Hematopoietic multipotent progenitor cell treated with erythropoietin and hydrocortisone succinate and interleukin-3 and kit ligand, for 4 days (in vitro differentiated cells): ENCODE measurements at places on chromosomes 7 and 10.
A peak's percentile ranks its signal among the peaks of the same experiment; 100 is the strongest.

DNA sequence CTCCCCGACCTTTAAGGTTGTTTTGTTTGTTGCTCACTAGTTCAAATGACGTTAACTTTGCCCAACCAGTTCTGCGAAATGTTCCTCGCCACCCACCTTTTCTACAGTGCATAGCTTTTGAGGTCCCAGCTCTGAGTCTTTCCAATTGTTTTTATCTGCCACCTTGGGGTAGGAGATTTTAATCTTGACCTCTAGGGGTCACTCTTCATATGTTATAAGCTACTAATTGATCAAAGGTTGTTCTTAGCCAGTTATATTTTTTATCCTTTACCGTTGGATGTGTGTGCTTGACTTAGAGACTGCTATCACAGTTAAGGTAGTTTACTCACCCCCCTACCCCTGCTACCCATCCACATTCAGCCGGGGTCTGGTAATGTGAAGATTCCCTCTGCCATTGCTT is 372.4 kb downstream of the SUGCT start:
- DNase-seq: peak; percentile 46

DNA sequence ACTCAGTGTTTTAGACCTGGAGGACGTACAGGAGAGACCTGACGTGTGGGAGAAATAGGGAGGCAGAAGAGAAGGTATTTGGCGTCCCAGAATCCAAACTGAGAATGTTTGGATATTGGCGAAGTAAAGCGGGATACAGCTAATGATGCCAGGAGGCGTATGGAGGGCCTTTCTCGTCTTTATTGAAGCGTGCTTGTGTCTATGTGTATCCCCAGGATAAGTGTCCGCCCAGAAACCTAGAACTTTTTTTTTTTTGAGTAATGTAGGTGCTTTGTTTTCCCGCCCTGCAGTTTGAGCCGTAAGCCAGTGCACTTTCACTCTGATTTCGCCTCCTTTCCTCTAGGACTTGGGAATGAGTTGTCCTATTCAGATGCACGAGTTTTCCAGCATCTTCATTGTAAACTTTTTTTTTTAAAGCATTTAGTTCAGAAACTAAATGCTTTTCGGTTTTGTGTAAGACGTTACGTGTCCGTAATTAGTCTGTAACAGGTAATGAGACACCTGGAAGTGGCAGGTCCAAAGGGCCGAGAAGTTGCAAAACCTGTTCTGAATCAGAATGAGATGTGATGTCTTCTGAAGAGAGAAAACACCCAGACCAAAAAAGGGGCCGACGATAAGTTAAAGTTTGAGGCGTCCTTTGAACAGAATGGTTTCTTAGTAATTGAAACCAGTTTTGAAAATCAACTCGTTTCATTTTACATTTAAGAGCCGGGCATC is 746 bp downstream of the ARL5B start:
- DNase-seq: peak; percentile 61

GRCh38 chr10:133159950-133160825 is at the start of gene KNDC1:
KNDC1 (plus strand) TSS chr10:133160219; CDS start chr10:133160468, 249 bp downstream.
- DNase-seq: peak; percentile 37

DNA sequence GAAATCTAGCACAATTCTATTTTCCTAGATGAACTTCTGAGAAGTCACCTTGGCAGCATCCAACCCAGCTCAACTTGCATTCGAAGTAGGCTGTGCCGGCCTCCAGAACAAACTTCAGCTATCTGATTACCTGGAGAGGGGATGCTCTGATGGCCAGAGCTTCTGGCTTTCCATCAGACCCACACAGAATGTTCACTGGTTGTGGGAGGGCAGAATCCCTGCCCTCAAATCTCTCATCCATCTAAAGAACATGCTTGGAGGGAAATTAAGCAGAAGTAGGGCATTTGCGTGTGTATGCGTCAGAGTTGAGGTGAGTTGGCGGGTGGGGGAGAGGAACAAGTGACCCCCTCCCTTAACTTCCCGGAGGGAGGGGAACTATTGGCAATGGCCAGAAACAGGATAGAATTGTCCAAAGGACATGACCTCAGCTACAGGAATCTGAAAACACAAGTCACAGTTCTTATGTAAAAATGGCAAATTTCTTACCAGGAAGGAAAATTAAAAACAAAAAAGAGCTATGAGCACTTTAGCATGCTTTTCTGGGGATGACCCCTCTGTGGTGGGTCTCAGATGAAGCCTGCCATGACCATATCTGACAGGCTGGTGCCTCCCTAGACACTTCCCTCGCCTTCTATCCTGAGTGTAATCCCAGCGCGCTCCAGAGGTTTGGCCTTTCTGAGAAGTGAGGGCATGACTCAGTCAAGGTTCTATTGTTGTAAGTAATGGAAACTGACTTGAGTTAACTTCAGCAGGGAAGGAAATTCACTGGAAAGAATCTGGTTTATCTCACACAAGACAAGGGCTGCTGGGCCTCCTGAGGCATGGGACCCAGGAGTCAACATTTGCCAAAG is 278.8 kb downstream of the RPS24 start:
- DNase-seq: no peak

GRCh38 chr7:134941185-134941900 is 45.0 kb upstream of the AGBL3 start:
- no peak for DNase-seq

DNA sequence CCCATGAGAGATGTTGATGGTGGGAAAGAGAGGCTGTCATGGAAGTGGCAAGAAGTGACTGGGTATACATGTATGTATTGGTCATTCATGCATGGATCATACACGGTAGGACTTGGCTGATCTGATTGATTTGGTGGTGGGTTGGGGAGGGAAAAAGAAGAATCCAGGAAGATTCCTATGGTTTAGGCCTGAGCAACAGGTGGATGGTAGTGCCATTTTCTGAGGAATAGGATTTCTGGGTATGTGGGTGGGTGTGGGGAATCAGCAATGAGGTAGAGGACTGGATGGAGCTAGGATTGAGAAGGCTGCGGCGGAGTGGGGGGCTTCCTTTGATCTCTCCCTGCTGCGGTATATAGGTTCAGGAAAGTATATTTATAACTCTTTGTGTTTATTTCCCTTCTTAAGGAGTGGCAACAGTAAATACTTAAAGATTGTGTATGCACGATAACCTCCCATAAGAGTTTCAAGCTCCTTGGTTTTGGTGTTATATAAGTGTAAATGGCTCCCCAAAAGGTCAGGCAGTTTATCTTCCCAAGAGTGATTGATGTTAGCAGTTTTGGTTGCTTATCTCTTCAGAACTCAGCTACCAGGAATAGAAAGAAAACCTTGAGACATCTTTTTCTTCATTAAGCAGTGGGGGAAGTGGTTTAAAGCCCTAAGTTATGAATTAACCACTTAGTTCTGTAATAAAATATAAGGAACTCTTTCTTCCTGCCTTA is 100.1 kb downstream of the LSMEM1 start:
- DNase-seq: no peak

DNA sequence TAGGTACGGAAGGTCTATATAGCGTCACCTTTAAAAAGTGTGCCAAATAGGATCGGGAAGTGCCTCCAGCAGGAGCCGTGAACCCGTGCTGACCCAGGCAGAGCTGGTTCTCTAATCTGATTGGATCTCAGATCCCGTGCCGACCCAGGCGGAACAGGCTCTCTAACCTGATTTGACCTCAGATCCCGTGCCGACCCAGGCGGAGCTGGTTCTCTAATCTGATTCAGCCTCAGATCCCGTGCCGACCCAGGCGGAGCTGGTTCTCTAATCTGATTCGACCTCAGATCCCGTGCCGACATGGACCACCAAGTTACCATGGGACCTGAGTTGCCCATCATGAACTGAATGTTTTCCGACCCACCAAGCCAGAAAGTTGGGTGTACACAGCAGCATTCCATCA is 463.9 kb downstream of the PTPRN2 start:
- no peak for DNase-seq

- no peak for DNase-seq
Measured at GRCh38 chr7:155728116-155728515, 83.7 kb downstream of the RBM33 start.

- DNase-seq: peak; percentile 97
Measured at GRCh38 chr10:118698421-118698820, 56.3 kb downstream of the CACUL1 start.

DNA sequence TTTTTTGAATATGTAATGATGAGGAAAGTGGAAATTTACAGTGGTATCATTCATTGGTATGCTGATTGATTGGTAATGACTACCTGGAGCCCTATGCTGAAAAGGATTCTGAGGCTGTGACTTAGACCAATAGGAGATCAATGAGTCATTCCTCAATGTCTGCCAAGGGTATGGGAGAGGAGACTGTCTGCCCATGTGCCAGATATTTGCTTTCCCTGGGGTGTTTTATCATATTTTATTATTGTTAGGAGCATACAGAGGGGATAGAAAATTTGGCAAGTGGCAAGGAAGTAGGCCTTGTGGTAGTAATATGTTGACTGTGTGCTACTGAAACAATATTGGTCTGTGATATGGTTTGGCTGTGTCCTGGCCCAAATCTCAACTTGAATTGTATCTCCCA is 54.8 kb downstream of the ASAH2B start:
- no peak for DNase-seq

GRCh38 chr7:17830206-17830605 is 110.1 kb downstream of the SNX13 start:
- DNase-seq: peak; percentile 36

- DNase-seq: no peak
Measured at GRCh38 chr7:129730159-129730558, 118.6 kb downstream of the NRF1 start.

GRCh38 chr10:131609176-131609575 is 291.6 kb upstream of the PPP2R2D start:
- DNase-seq: no peak

- DNase-seq: no peak
Measured at GRCh38 chr10:99917963-99918825, 91.6 kb downstream of the DNMBP start.

DNA sequence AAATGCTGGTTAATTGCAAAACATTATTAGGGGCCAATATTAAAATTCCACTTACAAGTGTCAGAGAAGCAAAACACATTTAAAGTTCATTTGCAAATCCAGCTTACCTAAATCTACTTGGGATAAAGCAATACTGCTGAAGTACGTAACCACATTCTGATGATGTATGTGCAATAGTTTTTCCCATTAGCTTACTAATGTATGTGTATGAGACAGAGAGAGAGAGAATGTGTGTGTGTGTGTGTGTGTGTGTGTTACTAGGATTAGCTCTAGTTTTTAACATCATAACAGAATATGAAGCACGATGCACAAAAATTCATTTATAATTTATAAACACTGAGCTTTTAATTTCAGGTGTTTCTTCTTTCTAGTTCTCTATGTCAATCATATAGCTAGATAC is 1074.2 kb upstream of the C7orf33 start:
- no peak for DNase-seq

DNA sequence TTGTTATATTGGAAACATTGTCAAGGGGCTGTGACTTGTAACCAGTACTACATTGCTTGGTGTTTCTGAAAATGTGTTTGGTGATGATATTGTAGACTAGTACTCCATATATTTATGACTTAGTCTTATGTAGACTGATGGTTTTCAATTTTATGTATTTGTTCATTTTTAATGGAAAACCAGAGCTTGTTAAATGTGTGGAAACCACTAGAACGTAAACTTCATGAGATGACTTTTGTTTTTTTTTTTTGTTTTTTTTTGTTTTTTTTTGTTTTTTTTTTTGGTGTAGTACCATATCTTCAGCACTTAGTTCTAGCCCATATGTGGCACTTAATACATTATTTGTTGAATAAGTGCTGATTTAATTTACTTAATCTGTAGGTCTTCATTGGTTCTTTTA is 518.6 kb downstream of the AUTS2 start:
- no peak for DNase-seq
